Anterior cingulate cortex (tissue), 58 donors: ENCODE measurements at places on chromosomes 13 and 19.

GRCh38 chr13:80400865-80401426, 60.0 kb upstream of the SPRY2 start:
- no peak for DNase-seq

GRCh38 chr19:16258440-16258903, 60.8 kb downstream of the AP1M1 start:
- DNase-seq, result no peak

GRCh38 chr13:46307554-46307953, 79.5 kb downstream of the RUBCNL start:
- no peak for DNase-seq

DNA sequence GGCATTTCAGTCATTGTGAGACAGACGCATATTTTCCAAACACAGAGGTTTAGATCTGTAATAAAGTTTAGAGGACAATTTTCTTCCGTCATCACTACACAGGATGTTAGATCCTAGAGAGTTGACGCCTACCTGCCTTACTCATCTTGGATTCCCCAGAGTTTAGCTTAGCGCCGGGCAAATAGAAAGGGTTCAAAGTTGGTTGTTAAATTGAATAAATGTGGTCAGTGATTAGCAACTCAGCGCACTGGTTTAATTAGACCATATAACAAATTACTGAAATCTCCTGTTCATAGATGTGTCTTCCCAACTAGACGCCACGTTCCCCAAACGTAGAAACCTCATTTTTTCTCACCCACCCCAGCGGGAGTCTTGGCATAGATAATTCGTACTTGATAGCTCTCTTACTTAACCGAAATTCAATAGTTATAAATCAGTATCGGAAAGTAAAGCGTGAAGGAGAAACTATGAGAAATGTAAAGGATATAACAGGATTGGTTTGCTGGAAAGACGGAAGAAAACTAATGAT, 726 bp upstream of the UFM1 start:
- DNase-seq, result no peak

DNA sequence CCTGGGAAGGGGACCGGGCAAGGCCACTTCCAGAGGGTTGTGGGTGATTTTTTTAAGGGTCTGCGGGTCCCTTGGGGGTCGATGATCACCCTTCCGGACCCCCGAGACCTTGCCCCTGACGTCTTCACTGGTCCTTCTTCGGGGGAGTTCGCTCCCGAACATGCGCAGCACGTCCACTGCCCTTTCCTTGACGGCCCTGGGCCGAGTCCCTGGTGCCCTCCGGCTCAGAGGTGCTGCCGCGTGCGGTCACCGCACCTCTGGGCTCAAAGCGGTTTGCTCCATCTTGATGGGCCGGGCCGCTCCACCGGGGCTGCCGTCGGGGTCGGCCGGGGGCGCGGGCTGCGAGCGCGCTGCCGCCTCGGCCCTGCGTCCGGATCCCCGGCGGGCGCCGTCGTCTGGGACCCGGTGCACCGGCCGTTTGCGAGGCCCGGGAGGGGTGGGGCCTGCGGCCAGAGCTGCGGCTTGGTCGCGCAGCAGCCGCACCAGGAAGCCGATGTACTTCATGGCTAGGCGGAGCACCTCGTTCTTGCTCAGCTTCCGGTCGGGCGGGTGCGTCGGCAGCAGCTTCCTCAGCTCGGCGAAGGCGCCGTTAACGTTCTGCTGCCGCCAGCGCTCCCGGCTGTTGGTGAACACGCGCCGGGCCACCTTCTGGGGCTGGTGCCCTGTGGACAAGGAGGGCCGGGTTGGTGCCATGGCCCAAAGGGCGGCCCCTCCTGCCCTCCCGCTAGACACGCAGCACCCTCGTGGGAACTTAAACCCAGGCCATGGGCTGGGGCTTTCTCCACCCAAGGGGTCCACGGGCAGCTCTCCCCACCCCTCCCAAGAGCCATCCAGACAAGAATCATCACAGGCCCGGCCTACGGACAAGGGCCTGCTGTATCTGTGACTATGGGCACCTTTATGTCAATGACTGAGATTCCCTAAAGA, 3.3 kb downstream of the LYL1 start:
- no peak for DNase-seq

GRCh38 chr13:21039097-21039800, 22.1 kb downstream of the LATS2 start:
- DNase-seq, result no peak

- no peak for DNase-seq
These were observed 785.0 kb upstream of the MIR17HG start for GRCh38 chr13:90562443-90562842.

- DNase-seq, result no peak
These were observed 880.6 kb downstream of the UQCRFS1 start for GRCh38 chr19:28332351-28332750.

- no peak for DNase-seq
These were observed 135.6 kb upstream of the TSC22D1 start for GRCh38 chr13:44711706-44712105.

DNA sequence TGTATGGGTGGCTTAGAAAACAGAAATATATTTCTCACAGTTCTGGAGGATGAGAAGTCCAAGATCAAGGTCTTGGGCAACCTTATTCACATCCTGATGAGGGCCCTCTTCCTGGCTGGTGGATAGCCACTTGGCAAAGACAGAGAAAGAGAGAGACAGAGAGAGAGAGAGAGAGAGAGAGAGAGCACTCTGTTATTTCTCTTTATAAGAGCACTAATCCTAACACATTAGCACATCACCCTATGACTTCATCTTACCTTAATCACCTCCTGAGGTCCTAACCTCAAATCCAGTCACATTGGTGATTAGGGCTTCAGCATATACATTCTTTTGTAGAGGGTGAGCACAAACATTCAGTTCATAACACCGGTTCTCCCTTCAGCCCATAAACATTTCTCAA, 430.3 kb downstream of the EFNB2 start:
- no peak for DNase-seq

DNA sequence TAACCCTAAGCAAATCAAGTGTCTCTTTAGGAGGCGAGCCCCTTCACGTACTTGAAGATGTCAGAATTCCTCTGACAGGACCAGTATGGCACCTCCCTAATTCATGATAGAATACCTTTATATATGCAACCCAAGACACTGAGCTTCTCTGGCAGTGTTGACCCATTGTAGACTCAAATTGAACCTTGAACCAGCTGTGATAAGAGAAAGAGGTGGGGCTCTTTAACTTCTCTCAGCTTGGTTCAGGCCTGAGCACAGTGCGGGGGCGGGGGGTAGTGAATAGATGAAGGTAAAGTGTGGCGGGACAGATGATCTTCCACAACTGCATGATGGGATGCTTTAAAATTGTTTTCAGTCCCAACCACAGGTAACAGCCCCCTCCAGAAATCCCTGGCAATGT, 12.1 kb downstream of the MBNL2 start:
- no peak for DNase-seq

- DNase-seq, result no peak
These were observed 12.9 kb upstream of the PCCA start for GRCh38 chr13:100075700-100076587.

GRCh38 chr13:67299072-67299635, 69.0 kb upstream of the PCDH9 start:
- no peak for DNase-seq

DNA sequence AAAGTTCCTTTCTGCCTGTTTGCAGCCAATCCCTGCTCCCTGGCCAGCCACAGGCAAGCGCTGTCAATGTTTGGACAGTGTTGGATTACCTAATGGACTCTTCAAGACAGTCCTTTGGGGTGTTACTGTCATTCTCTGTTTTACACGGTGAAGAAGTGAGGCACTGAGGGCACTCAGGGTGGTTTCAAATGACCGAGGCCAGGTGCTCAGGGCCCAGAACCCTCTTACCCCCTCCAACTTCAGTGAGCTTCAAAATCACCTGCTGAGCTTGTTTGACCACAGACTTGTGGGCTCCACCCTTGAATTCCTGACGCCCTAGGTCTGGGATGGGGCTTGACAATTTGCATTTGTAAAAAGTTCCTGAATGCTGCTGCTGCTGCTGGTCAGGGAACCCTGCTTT, 97.9 kb downstream of the GGACT start:
- no peak for DNase-seq

DNA sequence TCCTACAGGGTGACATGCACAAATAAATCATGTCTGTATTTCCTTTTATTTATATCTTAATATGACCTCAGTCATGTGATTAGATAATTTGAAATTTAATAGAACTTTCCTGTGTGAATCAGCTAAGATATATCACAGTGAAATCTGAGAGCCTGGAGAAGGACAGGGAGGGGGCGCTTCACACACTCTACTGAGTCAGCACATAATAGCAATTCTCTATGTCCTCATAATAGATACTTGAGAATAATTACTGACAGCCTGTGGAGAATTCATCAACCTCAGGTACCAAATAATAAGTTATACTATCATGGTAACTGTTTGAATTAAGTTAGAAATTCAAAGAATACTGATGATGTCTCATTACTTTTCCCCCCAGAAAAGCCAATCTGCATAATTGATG, 98.0 kb upstream of the SLC10A2 start:
- DNase-seq, result no peak

GRCh38 chr19:43783636-43784035, 2.9 kb upstream of the KCNN4 start:
- DNase-seq, result no peak

- no peak for DNase-seq
These were observed 263.0 kb downstream of the DCT start for GRCh38 chr13:94216476-94216875.

- DNase-seq, result no peak
These were observed 1.9 kb upstream of the CRX start for GRCh38 chr19:47819858-47820257.

GRCh38 chr13:93771227-93771626, 544.6 kb downstream of the GPC6 start:
- no peak for DNase-seq

DNA sequence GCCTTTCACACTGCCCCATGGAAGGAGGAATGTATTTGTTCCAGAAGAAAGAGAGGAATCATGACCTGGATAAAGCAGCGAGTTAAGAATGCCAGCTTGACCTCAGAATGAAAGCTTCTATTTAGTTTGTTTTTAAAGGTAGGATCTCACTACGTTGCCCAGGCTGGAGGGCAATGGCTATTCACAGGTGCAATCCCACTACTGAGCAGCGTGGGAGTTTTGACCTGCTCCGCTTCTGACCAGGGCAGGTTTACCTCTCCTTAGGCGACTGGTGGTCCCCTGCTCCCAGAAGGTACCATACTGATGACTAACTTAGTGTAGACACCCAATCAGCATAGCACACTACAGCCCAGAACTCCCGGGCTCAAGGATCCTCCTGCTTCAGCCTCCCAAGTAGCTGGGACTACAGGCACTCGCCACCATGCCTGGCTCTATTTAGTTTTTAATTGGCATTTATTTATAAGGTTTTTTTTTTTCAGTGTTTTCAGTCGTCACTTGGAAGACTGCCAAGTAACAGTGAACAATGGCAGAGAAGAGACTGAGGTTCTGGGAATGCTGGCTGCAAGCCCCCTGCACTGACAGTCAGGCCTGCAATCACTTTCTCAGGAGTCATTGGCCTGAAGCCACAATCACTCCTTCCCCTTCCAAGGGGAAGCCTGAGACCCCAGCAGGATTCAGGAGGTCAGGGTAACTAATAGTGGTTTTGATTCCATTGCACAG, 73.1 kb downstream of the EPS15L1 start:
- DNase-seq, result no peak

DNA sequence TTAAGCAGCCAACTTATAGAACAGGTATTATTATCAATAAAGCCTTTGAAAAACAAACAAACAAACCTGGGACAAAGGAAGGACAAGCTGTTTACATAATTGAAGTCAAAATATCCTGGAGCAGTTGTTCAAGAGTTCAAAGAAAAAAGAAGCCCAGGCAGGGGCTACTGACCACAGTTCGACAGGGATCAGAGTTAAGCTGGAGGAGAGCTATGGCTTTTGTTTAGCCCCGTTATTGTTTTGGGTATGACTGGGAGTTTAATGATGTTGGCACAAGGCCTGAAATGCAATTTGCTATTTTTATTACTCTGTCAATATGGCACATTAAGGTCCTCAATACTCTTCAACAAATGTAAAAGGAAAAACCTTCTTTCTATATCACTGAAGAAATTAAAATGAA, 624.4 kb upstream of the KLHL1 start:
- DNase-seq, result no peak

DNA sequence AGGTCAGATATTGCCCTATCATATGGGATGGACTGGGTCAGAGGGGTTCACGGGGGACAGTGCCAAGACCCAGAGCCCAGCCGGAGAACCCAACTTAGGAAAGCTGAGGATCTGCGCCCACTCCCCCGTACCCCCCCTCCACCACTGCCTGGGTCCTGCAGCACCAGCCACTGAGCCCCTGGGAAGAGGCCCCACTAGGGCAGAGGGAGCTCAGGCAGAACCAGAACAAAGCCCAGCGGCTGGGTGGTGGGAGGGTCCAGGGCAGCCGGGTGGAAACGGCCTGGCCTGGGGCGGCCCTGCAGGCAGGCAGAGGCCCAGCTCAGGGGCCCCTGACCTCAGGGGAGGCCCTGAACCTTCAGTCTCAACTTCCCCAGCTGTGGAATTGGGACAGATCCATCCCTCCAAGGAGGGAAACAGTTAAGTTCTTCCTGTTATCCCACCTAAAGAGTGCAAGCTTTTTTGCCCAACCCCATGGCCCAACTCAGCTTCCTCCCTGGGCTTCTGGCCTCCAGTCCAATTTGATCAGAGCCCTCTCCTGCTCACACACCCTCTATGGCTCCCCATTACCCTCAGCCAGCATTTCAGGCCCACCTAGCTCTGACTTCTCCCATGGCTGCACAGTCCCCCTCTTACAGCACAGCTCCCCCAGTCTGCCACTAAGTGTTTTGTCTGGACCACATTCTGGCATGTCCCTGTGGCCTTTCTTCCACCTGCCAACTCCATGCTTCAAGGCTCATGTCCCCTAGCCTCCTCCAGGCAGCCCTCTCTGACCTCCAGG, 3.1 kb downstream of the NR2F6 start:
- DNase-seq, result no peak

DNA sequence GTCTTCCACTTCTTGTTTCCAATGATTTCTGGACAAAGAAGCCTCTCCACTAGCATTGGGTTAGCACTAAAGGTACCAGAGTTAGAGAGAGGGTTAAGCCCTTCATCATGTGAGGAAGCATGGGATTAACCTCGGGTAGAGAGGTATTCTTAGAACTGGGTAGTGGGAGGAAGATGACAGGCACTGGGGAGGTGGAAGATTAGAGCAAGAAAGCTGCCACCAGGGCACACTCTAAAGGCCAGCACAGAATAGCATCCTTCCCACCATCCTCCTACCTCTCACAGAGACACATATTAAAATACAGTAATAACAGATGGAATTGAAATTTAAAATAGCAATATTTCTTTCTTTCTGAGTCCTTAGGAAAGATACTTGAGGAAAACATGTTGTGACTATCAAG, 84.5 kb upstream of the PCDH20 start:
- DNase-seq, result no peak

GRCh38 chr19:48190288-48190884, 19.9 kb downstream of the ZSWIM9 start:
- peak; percentile 51 for DNase-seq

- DNase-seq, result no peak
These were observed 63.1 kb downstream of the SPATA13 start for GRCh38 chr13:24223341-24224231.

GRCh38 chr19:45450012-45450333, 17.8 kb upstream of the FOSB start:
- DNase-seq, result no peak
